ENCODE measurements at places on chromosomes 6 and 20.

GRCh38 chr6:53579338-53579737, 34.4 kb upstream of the GCLC start:
- no peak for DNase-seq

GRCh38 chr6:17334265-17334664, 53.1 kb downstream of the RBM24 start:
- DNase-seq: no peak

- DNase-seq: no peak
Measured at GRCh38 chr6:100188754-100189153, 194.7 kb upstream of the MCHR2 start.

DNA sequence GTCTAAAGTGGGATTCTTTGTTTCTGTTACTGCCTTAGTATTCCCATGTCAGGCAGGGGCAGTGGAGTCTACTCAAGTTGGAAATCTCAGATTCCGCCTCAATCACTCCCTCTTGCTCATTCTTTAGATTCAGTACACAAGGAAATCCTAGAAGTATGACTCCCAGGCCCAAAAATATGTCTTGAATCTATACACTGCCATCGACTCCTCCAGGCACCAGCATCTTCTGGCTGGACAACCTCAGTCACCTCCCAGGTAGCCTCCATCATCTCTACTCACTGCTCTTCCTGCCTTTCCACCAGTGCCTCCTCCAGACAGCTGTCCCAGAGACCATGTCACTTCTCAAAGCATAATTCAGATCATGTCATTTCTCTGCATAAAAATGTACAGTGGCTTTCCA, 329.9 kb downstream of the CDC5L start:
- no peak for DNase-seq

- no peak for DNase-seq
Measured at GRCh38 chr20:46627234-46627633, 24.0 kb downstream of the SLC13A3 start.

DNA sequence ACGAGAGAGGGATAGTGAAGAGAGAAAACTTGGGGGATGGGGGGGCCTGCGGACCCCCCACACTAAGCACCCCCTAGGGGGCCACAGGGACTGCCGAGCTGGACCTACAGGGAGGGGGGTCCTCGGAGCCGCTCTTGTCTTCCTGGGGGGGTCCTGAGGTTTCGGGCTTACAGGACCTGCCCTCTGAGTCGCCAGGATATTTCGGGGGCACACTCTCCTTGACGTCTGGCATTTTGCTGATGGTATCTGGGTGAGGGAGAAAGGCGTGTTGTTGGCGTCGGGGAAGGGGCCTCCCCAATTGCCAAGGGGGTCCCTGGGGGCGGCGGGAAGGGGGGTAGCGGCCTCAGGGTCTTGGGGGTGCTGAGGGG, 516 bp downstream of the TCP11 start:
- DNase-seq: no peak

- DNase-seq: no peak
Measured at GRCh38 chr6:35147026-35147425, 5.9 kb upstream of the TCP11 start.

All from NAMALWA (cell line).